ENCODE measurements at places on chromosomes 2 and 18. TPM values are rescaled to one million over a fixed set of nuclear protein-coding genes. Genes with fewer than 3 reads are reported as not detected.

Gene SERPINB5
- polyA plus RNA-seq: not detected

Gene CD207
- polyA plus RNA-seq: not detected

DNA sequence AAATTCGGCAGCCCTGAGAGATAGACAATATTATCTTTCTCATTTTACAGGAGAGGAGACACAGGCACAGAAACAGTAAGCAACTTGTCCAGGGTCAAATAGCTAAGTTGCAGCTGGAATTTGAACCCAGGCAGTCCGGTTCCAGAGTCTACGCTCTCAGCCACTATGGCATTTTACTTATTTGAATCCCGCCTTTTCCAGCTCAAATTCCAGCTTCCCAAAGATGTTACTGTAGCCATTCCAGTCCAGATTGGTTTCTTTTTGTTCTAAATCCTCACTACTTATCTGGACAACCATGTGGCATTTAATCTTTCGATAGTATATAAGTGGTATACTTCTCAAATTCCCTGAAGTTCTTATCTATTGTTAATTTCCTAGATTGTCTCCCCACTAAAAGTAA is 125.7 kb downstream of the NBAS start:
- DNase-seq: no peak

GRCh38 chr18:24168496-24168895 is 29.6 kb downstream of the CABYR start:
- no peak for DNase-seq

Gene CCT7
- 303 TPM for polyA plus RNA-seq

GRCh38 chr2:40740419-40740818 is 288.5 kb upstream of the SLC8A1 start:
- DNase-seq: no peak

GRCh38 chr2:23529659-23530058 is 144.7 kb downstream of the KLHL29 start:
- DNase-seq: no peak

Gene NPPC
- not detected for polyA plus RNA-seq

DNA sequence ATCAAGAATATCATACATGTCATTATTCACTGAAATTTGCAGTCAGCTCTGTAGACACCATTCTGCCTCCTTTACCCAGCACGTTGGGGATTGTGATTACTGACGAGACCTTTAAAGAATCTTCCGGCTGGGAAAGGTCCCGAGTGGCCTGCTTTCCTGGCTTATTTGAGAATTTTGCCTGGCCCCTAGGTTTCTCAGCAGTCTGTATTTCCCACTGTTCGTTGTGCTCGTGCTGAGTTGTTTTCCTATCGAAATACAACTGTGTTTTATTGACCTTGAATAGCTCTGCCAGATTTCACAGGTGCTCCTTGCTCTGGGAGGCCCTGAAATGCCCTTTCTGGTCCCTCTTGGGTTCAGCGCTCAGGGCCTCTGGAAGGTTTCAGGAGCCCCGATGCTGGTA is 94.9 kb downstream of the AGAP1 start:
- no peak for DNase-seq

DNA sequence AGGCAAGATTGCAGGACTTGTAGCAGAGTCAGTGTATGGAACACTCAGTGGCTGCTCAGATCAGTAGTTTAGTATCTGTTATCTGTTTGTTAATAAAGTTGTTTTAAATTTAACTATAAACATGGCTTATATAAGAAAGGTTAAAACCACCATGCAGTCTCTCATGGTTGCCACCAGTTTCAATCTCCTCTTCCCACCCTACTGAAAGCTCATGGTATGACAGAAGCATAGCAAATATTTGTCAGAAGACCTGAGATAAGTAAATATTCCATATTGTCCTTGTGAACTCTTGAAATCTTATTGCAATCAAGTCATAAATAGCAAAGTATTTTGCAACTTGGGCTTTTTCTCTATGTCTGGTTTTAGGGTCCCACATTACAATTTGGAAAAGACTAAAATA is 2.1 kb upstream of the COL5A2 start:
- no peak for DNase-seq

GRCh38 chr2:64637000-64637635 is 16.6 kb downstream of the SERTAD2 start:
- no peak for DNase-seq

Gene SAG
- not detected for polyA plus RNA-seq

DNA sequence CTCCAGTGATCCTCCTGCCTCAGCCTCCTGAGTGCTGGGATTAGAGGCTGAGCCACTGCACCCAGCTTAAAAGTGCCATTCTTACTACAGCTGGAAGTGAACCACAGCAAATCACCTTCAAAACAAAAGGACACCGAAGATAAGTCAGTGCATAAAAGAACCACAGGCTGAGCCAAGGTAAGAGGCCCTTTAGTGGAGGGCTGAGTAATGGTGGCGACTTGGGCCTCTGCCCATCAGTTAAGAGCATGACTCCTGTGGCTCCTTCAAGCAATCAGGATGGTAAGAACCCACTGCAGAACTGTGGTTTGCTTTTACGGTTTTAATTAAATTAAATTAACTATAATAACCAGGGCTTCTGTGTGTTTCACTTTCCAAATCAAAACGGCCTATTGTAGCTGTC is 75.1 kb downstream of the CTAGE1 start:
- DNase-seq: no peak

Gene PMAIP1
- 38.8 TPM for polyA plus RNA-seq

Gene TRIM43
- not detected for polyA plus RNA-seq

DNA sequence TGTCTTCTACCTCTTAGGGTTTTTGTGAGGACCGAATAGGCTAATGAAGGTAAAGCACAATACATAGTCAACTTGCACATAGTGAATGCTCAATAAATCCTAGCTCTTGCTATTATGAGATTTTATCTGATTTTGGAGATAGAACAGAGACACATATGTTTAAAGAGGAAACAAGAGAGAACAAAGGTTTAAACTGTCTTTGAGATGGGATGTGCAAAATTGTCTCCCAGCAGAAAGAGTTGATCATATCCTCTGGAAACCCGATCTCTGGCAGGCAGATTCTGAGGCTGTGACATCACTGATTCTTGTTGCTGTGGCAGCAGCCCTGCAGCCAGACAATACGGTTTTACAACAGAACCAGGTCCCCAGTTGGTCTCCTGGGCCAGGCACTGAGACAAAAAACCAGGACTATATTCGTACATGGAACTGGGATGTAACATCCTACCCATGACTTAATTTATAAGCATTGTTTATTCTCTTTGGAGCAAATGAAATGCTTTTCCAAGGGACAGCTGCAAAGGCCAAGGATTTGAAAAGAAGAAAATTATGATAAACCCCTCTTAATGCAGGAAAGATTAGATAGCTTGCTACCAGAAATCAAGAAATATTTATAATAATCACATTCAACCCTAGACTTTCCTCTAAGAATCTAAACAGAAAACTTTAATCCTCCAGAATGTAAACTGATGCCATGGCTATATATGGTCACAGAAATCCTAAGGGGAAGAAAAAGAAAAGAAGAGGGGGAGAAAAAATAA is 80.2 kb downstream of the SLC8A1 start:
- peak; percentile 45 for DNase-seq

Gene STPG4
- 0.14 TPM for polyA plus RNA-seq

Gene YPEL5
- 116 TPM for polyA plus RNA-seq

Gene CYP27A1
- 31.0 TPM for polyA plus RNA-seq

DNA sequence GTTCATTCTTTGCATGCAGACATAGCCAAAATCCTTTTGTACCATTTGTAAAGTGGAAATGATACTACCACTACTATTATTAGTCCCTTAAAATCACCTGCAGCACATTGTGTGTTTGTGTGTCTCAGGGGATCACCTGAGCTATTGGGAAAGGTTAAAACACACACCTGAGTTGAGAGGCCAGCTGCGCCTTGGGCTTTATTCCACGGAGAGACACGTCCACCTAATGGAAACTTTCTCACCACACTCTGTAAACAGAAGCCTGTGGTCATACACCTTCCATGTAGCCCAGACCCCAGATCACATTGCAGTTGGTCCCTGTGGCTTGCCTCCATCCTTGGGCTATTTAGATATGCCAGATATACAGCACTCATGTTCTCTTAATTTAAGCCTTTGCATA is 81.8 kb upstream of the SH3BP4 start:
- DNase-seq: no peak

DNA sequence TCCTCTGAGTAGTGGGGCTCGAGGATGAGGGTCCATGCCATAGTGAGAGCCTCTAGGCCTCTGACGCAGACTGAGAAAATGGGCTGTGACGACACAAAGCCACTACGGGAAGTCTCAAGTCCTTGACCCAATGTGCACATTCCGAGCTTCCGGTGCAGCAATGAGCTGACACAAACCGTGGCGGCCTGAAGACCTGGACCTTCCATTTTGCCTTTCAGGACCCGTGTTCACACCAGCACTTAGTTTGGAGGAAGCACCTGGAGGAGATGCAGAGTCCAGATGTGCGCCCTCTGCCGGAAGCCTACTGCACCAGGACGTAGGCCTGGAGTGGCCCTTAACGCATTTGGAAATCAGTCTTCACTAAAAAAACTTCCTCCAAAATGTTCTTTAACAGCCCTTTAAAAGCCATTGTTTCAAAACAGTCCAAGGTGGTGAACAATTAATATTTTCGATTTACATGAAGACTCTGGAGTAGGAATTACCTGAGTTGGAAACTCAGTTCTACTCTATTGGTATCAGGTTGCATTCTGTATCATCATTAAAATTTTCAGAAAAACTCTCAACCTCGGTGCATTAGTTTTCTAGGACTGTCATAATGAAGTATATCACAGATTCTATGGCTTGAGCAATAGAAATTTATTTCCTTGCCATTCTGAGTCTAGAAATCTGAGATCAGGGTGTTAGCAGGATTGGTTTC is 33.9 kb downstream of the BMP10 start:
- no peak for DNase-seq

DNA sequence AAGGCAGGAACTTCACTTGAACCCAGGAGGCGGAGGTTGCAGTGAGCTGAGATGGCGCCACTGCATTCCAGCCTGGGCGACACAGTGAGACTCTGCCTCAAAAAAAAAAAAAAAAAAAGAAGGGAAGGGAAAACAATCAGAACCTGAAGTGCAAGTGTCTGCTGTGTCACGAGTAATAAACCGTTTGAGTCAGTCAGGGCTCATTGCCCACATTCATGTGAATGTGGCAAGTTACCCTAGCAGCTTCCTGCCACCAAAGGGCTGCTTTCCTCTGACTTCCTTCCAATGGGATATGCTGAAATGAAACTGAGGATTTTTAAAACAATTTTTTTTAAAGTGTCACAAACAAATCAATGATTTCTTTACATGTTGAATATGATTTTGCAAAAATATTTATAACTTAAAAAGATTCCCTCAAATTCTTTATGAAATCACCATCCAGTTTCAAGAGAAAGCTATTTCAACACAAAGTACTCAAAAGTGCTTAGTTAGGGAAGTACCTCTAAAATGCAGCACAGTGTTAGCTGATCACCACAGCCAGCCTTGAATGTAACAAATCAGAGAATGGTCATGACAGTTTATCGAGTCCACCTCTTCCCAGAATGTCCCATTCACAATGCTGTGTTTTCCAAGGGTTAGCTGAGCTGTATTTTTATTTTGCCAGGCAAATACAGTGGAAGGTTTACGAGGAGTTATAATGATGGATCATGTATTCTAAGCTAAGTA is 36.4 kb downstream of the WDSUB1 start:
- DNase-seq: no peak

Gene LYPD6
- polyA plus RNA-seq: 1.3 TPM

GRCh38 chr2:238694136-238694755 is 153.6 kb upstream of the TWIST2 start:
- no peak for DNase-seq

DNA sequence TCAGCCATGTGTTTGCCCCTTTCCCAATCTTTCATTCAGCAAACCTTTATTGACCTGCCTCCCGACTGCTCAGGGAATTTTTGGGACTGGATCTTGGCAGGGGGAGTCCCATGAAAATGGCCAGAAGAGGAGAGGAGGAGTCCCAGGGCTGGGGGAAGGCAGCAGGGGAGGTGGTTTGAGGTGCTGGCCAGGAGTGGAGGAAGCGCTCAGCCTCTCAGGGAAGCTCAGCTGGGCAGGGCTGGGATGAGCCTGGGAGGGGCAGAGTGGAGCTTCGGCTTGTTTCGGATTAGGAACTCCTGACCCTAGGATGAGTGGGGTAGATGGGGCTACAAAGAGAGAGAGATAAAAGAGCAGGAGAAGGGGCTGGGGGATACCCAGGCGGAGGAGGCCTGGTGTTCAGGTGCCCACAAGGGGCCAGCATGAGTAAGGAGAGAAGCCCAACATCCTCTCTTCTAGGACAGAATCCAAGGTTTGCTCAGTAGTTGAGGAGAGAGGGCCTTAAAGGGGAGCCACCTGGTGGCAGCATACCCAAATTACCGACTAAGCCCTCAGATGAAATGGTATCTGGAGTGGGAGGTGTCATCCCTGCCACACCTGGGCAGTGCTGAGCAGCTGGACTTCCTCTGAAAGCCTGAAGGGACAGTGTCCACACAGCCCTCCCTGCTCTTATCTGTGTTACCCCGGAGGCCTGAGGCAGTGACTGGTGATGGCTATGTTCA is 91.1 kb downstream of the INHBB start:
- no peak for DNase-seq

Gene CDK5R2
- 0.05 TPM for polyA plus RNA-seq

DNA sequence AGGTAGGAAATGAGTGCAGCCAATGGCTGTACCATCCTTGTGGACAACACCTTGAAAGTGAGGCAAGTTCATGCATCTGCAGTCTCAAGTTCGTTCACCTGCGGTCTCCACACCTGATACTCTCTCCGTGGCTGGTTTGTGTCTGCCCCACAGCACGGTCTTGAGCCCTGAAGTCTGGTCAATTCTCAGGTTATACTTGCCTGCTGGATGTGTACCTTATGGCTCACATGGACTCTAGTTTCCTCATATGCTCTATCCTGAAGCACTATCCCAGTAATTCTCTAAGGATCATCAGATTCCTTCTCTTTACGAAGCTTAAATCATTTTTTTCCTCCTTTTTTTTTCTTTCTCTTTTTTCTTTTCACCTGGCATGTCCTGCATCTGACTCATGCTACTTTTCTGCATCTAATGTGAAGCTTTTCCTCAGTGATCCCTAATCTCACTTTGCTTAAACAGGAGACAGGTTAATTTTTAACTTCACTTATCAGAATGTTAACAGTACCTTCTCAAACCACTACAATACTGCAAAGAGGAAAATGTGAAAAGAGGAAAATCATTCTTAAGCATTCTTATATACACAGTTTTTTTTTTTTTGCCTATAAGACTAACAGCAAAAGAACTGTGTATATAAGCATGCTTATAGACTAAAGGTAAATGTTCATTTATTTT is 511.2 kb downstream of the SOX11 start:
- no peak for DNase-seq

- no peak for DNase-seq
These were observed 113.5 kb downstream of the CABLES1 start for GRCh38 chr18:23248826-23249225.

GRCh38 chr2:69387770-69388481 is 899 bp upstream of the GFPT1 start:
- no peak for DNase-seq

GRCh38 chr18:4801151-4801550 is 346.0 kb upstream of the DLGAP1 start:
- DNase-seq: no peak

DNA sequence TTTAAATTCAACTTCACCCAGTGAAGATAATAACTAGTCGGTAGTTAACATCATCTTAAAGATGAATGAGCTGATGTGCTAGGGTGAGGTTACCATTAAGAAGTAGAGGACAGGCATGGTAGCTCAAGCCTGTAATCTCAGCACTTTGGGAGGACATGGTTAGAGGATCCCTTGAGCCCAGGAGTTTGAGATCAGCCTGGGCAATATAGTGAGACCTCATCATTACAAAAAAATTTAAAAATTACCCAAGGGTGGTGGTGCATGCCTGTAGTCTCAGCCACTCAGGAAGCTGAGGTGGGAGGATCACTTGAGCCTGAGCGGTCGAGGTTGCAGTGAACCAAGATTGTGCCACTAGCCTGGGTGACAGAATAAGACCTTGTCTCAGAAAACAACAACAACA is 4.7 kb downstream of the GALNT5 start:
- DNase-seq: no peak

GRCh38 chr2:109396202-109397180 is 217.3 kb downstream of the SEPTIN10 start:
- DNase-seq: no peak

All from AG04450 (cell line).